Left renal pelvis (tissue), 4 donors: ENCODE measurements at places on chromosomes 7 and 10. TPM values are rescaled to one million over a fixed set of nuclear protein-coding genes. Genes with fewer than 3 reads are reported as not detected.

PNLIPRP2 gene
- polyA plus RNA-seq: not detected

GPR85 gene
- polyA plus RNA-seq: 1.4 TPM

LRRN3 gene
- polyA plus RNA-seq: 3.6 TPM

SDK1 gene
- 8.4 TPM for polyA plus RNA-seq

MYPN gene
- polyA plus RNA-seq: 0.06 TPM

DNA sequence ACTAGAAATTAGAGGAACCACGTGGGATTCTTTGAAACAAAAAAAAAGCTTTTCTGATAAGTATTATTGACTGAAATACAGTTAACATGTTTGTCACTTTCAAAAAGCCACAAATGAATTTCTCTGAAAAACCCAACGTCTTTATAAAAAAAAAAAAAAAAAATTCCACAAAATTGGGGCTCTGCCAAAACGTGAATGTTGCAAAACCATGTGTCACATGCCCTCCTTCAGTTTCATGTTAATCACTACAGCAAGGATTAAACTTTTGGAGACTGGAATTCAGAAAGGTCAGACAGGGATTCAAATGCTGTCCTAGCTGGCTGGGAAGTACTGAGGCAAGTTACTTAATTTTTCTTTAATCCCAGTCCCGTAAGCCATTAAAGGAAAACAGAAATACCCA is 278.0 kb upstream of the KLF14 start:
- no peak for DNase-seq

- DNase-seq: no peak
Measured at GRCh38 chr10:27564398-27564797, 60.3 kb downstream of the RAB18 start.

GRCh38 chr10:89159761-89160160 is 47.4 kb downstream of the CH25H start:
- no peak for DNase-seq

DNA sequence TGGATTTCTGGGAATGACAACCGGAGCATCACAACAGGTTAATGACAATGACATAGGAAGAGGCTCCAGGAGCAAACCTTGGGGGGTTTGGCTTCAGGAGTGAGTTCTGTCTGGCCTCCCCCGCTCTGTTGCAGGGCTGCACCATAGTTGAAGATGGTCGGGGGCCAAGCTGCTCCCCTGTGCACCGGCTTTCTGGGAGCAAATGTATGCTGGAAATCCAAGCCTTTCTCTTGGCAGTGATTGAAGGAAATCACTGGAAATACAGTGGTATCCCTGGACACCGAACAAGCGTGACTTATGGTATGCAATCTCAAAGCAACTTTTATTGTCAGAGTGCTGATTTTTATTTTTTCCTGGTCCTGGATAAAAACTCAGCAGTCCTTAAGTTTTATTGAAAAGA is 251.9 kb upstream of the ZNF32 start:
- no peak for DNase-seq

DNA sequence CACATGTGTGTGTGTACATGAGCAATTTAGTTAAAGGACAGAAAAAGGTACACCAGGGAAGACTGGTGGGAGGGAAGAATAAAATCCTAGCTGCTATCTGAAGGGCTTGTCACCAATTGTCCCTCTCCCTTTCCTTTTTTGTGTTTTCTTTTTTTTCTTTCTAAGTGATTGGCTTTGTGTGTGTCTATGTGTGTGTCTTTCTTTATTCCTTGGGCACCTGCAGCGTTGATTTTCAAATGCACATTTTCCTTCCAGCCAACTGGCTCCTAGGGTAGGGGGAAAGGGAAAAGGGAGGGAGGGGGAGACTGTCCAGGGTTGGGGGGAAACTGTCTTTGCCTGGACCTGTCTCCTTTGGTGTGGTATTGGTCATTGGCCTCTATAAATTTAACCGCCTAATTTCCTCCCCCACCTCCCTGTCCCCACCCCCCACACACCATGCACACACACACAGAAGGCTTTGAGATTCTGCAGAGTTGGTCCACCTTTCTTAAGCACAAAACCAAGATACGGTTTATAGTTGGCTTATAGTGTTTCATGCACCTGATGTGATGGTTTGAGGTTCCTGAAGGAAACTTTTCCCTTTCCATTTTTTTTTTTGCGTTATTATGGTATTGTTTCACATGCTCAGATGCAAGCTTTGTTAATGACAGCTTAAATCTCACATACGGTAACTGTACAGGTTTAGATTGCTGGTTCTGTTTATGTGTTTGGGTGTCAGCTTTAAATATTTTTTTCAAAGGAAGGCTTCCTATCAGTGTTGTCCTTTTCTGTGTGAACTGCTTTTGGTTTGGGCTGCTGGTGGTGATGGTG is 2.6 kb downstream of the AUTS2 start:
- no peak for DNase-seq

DNA sequence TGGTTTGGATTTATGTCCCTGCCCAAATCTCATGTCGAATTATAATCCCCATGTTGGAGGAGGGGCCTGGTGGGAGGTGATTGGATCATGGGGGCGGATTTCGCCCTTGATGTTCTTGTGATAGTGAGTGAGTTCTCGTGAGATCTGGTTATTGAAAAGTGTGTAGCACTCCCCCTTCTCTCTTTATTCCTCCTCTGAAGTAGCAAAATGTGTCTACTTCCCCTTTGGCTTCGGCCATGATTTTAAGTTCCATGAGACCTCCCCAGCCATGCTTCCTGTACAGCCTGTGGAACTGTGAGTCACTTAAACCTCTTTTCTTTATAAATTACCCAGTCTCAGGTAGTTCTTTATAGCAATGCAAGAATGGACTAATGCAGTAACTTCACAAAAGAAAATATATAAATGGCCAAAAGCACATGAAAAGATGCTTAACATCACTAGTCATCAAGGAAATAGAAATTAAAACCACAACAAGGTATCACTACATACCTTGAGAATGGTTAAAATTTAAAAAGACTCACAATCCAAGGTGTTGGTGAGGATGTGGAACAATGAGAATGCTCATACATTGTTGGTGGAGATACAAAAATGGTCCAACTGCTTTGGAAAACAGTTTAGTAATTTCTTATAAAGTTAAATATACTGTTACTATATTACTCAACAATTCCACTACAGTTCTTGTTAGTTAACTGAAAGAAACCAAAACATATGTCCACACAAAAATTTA is 218.7 kb downstream of the SNX10 start:
- DNase-seq: no peak

- no peak for DNase-seq
Measured at GRCh38 chr10:44981172-44982113, 2.8 kb upstream of the DEPP1 start.

DNA sequence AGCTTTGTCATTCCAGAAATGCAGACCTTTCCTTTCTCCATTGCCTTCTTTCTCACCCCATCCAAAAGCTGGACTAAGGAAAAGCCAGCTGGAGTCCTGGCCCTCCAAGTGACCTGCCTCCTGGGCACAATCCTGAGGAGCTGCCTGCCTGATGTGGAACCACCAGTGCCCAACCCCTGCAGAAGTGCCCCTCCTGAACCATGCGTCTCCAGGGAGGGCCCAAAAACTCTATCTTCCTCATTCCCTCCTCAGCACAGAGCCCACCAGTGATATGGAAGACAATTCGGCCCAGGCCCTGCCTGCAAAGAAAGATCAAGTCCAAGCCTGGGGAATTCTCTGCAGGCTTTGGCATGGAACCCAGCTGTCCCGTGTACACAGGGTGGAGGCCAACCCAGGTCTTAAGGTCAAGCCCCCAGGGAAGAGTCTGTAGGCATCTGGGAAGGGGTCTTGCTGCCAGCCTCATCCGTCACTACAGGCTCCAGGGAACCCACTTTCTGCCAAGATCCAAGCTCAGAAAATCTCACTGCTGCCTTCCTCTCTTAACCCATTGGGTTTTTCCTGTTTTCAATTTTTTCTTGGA is 3.5 kb upstream of the GRID1 start:
- DNase-seq: no peak

DNA sequence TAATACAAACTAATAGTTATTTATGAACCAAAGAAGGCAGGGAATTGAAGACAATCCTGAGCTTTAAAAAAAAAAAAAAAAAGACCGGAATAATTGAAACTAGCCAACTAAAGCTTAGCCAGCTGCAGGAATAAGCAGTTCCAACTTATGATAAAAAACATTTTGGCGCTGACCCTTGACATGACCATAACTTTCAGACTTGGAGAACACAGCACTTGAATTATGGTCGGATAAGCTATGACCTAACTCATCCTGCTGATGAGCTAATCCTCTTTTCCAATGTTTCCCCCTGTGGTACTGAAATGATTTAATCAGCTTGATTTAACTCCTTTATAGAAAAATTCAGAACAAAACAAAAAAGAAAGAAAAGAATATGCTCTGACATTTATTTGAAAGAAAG is 181.8 kb downstream of the DGKB start:
- DNase-seq: no peak

GRCh38 chr7:124429923-124430322 is 335.7 kb downstream of the GPR37 start:
- DNase-seq: no peak
